Stimulated activated CD8-positive, alpha-beta memory T cell treated with anti-CD3 and anti-CD28 coated beads, Interleukin-4, amount 100 ng/mL, for 1 hour (primary cell): ENCODE measurements at places on chromosomes 5 and 9.
A peak's percentile ranks its signal among the peaks of the same experiment; 100 is the strongest.

- no peak for DNase-seq
These were observed 44.1 kb downstream of the SPARC start for GRCh38 chr5:151642472-151643140.

DNA sequence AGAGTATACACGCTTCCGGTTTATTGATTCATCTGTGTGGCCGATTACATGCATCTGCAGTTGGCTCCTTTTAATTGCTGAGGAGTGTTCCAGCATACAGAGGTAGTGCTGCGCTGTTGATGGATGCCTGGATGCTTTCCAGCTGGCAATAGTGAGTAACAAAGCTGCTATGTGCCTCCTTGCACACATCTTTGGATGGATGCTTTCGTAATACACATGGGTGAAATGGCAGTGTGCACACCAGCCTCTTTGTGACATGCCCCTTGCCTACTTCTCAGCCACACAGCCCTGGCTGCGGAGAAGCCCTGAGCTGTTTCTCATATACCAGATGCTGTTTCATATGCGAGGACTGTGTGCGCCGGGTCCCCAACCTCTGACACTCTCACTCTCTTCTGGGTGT lies 151.0 kb downstream of the GADD45G start:
- DNase-seq: no peak

- DNase-seq: no peak
These were observed 303.2 kb downstream of the ZSWIM6 start for GRCh38 chr5:61635271-61635670.

DNA sequence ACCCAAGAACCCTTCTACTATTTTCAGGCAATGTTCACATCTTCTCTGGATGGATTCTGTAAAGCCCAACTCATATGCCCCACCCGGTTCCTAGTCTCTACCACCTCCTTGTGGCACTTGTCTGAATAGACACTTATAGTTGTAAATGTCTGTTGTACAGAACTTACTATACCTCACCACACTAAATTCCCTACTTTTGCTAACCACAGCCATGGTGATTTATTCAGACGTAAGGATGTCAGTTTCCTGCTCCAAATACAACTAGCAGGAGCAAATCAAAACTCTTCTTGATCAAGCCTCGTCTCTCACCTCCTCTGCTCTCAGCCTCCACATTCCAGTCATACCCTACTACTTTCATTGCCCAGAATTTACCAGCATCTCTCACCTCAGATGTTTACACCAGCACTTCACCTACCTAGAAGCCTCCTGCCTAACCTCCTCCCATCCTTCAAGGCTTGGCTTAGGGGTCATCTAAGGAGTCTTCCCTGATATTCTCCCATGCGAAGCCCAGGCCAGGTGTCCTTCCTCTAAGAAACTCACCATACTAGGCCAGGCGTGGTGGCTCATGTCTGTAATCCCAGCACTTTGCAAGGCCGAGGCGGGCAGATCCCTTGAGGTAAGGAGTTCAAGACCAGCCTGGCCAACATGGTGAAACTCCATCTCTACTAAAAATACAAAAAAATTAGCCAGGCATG lies 75.5 kb downstream of the MAPKAP1 start:
- no peak for DNase-seq

- no peak for DNase-seq
These were observed 148.1 kb downstream of the NPR3 start for GRCh38 chr5:32859211-32859641.

GRCh38 chr9:134986957-134987356 lies 69.2 kb upstream of the FCN1 start:
- no peak for DNase-seq

DNA sequence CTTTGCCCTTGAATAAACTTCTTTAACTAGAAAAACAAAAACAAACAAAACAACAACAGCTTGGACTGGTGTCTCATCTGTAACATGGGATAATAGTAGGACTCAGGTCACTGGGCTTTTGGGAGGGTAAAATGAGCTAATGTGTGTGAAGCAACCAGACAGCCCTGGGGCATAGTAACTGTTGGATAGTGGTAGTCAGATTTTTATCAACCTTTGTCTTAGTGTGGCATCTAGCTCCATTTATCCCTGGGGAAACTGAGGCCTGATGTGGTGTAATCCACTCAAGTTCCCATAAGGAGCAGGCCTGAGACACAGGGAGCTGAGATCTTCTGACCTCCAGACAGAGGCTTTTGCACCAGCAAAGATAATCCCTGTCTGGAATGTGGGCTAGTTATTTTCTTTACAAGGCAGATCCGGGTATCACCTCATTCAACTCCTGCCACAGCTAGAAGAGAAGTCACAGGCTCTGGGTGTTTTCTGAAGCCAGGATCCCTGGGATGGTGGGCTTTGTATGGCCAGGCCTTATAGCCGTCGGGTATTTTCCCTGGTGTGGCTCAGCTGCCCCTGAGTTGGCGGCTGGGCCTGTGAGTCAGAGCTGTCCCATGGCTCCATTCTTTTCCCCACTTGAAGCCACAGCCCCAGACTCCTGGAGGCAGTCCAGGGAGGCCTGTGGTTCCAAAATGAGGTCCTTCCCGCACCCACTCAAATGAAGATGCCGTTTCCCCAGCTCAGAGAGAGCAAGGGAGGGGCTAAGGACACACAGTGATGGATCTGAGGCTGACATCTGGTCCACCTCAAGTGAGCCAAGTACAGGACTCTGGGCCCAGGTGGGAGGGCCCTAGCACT lies 26.1 kb upstream of the CSF1R start:
- DNase-seq: no peak

GRCh38 chr5:80541392-80541791 lies 28.7 kb downstream of the ANKRD34B start:
- no peak for DNase-seq

- DNase-seq: peak; percentile 80
These were observed at the start of gene SLC44A1 for GRCh38 chr9:105244003-105244733. TSS of gene SLC44A1 (plus strand) at chr9:105244651. CDS start at chr9:105244869, 218 bp downstream.

DNA sequence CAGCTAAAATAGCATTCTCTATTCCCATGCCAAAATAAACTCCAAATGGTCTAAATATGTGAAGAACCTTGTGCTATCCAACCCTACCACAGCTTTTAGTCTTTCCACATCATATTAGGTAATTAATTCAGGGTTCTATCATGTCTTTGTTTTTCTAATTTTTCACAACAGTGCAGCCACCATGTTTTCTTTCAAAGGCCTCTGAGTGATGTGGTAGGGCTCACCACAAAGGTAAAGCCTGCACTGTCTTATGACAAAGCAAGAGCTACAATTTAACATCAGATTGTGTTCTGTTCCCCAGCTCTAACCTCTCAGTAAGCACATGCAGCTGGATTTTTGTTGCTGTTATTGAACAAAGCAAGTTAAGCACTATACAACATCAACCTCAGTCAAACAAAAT lies 52.4 kb downstream of the MEF2C start:
- no peak for DNase-seq

DNA sequence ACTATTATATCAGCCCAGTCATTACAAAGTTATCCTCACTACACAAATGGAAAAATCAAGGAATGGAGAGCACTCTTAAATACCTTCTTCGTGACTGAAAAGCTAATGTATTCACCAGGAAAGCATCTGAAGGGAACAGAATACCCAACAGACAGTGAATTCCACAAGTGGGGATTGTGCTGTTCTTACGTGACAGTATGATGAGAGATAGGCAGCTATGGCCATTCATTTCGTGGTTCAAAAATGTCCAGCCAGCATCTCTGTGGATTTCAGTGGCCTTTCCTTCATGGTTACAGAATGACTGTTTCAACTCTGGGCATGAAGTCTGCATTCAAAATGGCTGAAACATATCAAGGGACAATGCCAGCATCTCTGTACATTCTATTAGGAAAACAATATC lies 323.8 kb downstream of the PRELID2 start:
- DNase-seq: no peak

DNA sequence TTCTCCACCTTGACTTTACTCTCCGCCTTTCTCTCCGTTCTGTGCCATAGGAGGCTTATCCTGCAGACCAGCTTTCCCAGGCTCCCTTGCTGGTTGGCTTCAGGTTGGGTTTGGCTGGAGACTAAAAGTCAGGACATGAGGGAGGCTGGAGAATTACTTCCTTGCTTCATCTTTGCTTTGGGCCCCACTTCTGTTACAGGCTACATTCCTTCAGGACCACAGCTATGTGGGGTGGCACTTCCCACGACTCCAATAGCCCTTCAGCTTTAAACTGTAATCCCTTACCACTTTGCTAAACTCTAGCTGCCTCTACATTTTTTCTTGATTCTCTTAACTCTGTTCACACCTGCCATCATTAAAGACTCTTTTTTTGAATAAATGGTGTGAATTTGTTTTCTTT lies 186.7 kb upstream of the NR4A3 start:
- no peak for DNase-seq

- peak; percentile 97 for DNase-seq
These were observed at the start of gene IRF1 for GRCh38 chr5:132490484-132491367. TSS of gene IRF1 (minus strand) at chr5:132490773. CDS start at chr5:132489478, 1,295 bp downstream.

DNA sequence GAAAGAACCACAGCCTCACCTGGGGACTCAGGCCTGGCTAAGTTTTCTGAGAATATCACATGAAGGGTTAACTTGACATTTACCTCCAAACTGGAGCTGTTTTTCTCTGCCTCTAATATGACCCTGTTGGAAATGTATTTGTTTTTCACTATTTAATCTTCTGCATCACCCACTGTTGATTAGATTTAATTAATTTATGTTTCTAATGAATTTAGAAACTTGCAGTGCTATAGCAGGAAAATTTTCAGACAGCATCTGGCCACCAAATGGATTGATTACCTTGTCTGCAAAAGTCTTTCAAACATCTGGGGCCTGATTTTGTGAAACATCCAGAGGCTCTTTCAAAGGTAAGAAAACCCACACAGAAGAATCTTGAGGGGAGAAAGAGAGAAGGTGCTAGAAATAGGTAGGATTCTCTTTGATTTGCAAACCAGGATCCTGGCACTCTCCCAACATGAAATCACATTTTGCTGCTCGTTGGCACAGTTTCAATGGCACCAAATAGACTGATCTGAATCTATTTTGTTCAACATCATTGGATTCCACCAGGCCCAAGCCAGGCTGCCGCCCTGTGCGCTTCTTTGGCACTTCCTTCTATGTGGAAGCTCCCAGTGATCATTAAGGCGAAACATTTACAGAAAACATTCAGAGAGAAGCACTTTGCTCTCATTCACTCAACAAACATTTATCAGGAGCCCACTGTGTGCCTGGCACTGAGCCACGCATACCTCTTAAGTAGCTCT lies 157.3 kb downstream of the PPP2R2B start:
- DNase-seq: no peak

DNA sequence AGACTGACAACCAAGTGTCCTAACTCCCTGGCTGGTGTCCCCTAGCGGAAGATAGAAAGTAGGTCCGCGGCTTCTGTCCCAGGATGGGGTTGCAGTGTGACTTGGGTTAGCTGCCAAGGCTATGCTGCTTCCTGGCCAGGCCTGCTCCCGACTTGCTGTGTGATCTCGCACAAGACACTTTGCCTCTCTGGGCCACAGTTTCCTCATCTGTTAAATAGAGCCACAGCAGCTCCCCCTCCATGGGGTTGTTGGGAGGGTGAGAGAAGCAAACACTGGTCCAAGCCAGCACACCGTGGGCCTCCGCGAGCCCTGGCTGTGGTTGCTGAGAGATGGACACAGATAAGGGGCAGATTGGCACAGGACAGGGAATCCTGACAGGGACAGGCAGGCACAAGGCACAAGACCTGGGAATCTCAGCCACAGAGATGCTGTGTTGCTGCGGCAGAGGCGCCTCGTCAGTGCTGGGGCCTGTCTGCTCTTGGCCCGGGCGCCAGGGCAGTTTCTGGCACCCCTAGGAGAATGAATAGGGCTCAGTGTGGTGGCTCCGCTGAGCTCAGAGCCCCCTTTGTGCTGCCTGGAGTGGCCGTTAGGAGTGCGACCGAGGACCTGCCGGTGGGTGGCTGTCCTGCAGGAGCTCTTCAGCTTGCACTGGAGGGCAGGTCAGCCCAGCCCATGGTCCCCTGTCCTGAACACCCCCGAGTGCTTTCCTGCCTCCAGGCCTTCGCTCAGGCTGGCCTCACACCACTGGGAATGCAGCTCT lies 1.8 kb upstream of the SH2D3C start:
- no peak for DNase-seq

DNA sequence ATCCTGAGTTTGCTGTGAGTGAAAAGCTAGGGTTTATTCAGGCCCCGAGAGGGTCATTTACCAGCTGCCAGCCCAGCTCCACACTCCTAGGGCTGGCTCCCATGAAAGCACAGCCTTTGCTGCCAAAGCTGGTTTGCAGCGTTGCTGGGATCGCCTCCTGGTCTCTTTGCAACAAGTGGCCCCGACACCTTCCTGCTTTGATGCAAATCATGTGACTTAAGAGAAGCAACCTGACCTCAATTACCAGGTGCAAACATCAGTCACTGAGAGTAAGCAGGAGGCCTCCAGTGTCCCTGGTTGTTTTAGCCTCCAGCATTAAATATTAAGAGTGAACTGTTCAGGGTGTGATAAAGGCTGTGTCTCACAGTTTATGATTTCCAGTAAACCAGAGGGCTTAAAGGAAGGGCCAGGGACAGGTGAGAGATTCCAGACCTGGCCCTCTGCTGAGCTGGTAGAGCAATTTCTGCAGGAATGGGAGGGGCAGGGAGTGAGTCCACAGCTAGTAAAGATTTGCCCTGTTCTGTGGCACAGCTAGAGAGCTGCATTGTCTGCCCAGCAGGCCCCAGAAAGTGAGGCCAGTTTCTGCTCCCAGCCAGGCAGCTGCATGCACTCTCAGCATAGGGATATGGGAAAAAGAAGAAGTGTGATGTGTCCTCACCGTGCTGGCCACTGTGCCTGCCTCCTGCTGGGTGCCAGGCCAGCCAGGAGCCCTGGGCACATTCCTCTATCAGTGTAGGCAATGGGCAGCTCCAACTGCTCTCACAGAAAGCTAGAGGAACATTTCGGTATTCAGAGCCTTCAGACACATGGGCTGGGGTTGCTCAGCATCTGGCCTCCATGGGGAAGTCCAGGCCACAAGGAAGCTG lies 58.0 kb downstream of the SLC22A5 start:
- peak; percentile 27 for DNase-seq

- DNase-seq: no peak
These were observed 5.3 kb upstream of the OTP start for GRCh38 chr5:77643654-77644370.

GRCh38 chr5:82265047-82265446 lies 13.1 kb downstream of the RPS23 start:
- no peak for DNase-seq

DNA sequence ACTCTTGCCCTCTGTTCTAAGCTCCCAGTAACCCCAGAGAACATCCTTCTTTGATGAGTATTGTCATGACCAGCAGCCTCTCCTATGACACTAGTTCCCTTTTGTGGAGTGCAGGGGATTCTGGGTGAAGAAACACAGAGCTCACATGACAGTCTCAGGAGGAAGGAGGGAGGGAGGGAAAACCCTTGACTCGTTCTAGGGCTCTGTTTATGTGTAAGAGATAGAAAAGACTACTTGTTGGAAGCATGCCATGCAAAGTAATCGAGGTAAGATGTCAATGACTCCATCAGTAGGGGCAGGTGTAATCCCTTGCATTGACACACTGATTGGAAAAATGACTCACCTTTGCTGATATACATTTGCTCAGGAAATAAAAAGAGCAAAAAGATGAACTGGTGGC lies 190.2 kb upstream of the ELL2 start:
- no peak for DNase-seq

DNA sequence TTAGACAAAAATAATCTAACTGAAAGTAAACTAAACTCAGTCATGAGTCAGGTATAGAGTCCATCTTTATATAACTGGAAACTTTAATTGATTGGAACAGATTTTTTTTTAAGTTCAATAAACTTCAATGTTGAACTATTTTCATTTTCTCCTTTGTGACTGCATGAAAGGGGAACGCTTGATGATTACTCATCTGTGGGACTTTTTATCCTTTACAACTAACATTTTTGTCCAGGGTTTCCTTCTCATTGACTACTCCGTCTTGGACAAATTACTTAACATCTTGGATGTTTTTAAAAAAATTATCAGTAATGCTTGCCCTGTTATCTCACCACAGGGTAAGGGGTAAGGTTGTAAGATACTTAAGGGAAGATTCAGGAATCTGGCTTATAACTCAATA lies 1658.4 kb downstream of the MAT2B start:
- DNase-seq: no peak
